Stimulated activated CD8-positive, alpha-beta memory T cell treated with anti-CD3 and anti-CD28 coated beads, Interleukin-4, amount 100 ng/mL, for 1 hour (primary cell): ENCODE measurements at places on chromosomes 1 and 21.

GRCh38 chr1:218633238-218633988, 288.3 kb downstream of the TGFB2 start:
- DNase-seq, result no peak

DNA sequence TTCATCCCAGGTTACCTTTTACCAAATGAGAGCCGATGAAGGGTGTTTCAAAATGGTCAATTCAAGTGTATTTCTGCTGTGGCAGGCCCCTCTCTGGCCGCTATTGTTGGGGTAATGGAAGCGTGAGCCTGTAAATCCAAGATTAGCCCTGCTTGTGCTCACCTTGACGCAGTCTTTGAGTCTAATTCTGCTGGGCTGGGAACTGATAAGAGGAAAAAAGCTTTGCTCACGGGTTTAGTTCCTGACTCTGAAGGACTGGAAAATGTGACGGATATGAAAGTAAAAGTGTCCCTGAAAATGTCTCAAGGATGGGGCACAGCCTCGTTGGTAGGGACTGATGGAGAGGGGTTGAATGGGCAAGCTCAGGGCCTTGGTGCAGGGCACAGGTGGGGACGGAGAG, 125.9 kb upstream of the GALNT2 start:
- DNase-seq, result no peak

GRCh38 chr1:181769846-181770245, 286.5 kb downstream of the CACNA1E start:
- no peak for DNase-seq

- DNase-seq, result no peak
These were observed 49.5 kb downstream of the ATP6V1G3 start for GRCh38 chr1:198491028-198491427.

DNA sequence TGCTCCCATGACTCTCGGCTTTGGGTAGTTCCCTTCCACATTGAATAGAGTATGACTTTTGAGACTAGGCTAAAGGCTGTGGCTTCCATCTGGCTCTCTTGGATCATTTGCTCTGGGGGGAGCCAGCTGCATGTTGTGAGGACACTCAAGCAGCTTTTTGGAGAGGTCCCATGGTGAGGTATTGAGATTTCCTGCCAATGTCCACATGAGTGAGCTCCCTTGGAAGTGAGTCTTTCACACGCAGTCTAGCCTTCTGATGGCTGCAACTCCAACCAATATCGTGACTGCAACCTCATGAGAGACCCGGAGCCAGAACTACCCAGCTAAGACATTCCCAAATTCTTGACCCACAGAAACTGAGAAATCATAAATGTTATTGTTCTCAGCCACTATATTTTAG, 127.7 kb upstream of the KAZN start:
- no peak for DNase-seq

GRCh38 chr21:17428484-17428869, 84.4 kb upstream of the CXADR start:
- no peak for DNase-seq

DNA sequence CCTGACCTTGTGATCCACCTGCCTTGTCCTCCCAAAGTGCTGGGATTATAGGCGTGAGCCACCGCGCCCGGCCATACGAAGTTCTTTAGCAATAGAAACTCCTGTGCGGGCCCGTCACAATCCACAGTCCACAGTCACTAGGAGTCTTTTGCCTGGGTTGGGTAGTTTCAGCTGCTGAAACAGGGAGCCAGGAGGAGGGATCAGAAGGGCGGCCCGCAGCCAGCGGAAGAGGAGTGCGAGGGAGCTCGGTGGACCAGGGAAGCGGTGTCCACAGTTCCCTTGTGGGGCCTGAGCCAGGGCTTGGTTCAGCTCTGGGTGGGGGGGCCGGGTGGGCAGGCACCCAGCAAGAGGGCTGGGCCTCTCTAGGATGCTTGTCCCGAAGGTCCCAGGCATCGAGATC, 17.9 kb upstream of the HSPG2 start:
- DNase-seq, result no peak

GRCh38 chr1:84705513-84705912, 15.3 kb upstream of the SSX2IP start:
- no peak for DNase-seq

DNA sequence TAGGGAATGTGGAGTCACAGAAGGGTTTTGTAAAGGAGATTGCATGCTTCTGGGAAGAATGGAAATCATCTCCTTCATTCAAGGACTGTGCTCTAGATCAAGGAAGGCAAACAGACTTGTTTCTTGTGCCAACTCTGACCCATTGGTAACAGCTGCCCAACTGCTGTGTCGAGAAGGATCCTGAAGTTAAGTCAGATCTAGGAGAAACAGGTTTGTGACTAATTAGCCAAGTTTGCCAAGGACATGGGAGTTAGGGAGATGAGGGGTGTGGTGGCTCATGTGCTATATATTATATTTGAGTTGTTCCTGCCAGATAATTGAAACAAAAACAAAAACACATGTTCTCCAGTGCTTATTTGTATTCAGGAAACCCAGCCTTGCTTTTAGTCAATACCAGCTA, 251.2 kb upstream of the USP24 start:
- no peak for DNase-seq

DNA sequence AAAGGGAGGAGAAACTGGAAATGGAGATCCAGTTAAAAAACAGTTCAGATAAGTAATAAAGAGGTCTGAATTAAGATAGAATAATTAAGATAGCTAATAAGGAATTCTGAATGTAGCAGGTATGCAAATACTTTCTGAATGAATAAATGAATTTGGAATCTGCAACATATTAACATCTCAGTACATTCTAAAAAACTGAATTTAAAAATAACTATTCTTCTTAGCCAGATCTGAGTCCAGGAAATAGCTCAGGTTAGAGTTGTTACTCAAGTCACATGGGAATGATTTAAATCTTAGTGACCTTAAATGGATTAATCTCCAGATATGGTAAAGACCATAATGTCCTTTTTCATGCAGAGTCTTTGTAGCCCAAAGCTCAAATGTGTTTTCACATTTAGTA, 51.2 kb downstream of the EYA3 start:
- no peak for DNase-seq

GRCh38 chr1:2126331-2127186, 68.0 kb downstream of the FAAP20 start:
- no peak for DNase-seq

DNA sequence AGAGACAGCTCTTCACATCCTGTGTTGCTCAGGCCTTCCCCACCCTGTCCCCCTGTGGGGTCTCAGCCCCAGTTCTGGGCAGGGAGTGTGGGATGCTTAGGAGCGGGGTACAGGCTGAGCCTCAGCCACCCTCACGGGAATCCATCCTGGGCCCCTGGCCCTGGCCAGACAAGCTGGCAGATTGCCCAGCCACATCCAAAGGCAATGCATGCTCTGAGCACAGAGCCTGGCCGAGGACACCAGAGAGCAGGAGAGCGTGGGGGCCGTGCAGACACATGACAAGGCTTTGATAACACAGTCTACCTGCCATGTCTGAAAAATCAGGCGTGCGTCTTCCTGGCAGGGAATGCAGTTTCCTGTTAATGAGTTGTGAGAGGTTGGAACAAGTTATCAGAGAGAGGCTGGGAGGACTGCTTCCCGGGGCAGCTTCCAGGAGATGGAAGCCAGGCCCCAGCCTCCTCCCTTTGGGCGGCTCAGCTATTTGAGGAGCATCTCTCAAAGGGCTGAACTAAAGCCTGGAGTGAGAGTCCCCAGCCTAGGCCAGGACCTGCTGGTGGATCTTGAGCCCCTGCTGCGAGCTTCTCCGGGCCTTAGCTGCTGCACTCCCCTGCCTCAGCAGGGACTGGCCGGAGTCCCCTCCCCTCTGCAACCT, 72.2 kb upstream of the SELENON start:
- no peak for DNase-seq

- DNase-seq, result no peak
These were observed 62.3 kb downstream of the RUNX1 start for GRCh38 chr21:34986561-34987500.

DNA sequence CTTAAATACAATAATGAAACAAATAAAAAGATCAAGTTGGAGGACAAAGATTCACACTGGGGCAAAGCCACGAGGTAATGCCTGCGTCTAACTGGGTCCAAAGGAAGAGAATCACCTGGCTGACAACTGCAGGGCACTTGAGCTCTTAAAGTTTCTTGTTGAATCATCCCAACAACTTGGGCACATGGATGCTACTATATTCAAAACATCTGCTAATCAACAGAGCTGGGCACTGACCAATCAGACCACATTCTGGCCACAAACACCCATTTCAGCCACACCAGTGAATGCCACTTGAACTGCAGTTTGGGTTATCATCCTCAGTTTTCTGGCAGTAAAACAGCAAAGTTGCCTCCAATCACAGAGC, 51.0 kb downstream of the ABCA4 start:
- no peak for DNase-seq

- DNase-seq, result no peak
These were observed 97.5 kb upstream of the KCNE2 start for GRCh38 chr21:34266351-34266750.

DNA sequence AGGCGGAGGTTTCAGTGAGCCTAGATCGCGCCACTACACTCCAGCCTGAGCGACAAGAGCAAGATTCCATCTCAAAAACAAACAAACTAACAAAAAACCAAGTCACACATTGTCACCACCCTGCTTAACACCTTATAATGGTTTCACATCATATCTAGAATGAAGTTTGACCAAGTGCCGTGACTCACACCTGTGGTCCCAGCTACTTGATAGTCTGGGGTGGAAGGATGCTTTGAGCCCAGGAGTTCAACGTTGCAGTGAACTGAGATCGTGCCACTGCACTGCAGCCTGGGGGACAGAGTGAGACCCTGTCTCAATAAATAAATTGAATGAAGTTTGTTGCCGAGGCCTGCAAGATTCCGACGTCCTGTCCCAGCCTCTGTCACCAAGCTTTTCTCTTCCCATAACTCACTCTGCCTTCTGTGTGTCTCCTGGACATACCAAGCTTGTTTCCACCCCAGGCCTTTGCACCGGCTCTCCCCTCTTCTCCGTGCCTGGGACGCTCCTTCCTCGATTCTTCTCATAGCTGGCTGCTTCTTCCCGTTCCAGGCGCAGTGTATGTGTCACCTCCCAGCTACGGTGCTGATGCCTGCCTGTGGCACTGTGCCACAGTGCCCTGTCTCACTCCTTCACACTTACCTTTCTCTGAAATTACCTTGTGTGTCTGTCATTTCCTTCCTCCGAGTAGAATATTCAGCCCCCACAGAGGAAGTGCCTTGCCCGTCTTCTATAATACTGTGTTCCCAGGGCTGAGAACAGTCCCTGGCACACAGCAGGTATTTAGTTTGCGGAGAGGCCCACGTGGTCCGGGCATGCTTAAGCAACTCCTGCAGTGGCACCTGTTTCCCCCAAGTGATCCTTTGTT, 3.8 kb upstream of the SELENON start:
- no peak for DNase-seq

- DNase-seq, result no peak
These were observed 9.4 kb downstream of the SLX9 start for GRCh38 chr21:44949161-44949778.

- no peak for DNase-seq
These were observed 68.9 kb upstream of the DMRTA2 start for GRCh38 chr1:50492142-50492541.

GRCh38 chr1:77682460-77683159, at the start of gene ZZZ3:
TSS of gene ZZZ3 (minus strand) at chr1:77682658. CDS start at chr1:77633354, 49,304 bp downstream.
- DNase-seq, result peak; percentile 73

DNA sequence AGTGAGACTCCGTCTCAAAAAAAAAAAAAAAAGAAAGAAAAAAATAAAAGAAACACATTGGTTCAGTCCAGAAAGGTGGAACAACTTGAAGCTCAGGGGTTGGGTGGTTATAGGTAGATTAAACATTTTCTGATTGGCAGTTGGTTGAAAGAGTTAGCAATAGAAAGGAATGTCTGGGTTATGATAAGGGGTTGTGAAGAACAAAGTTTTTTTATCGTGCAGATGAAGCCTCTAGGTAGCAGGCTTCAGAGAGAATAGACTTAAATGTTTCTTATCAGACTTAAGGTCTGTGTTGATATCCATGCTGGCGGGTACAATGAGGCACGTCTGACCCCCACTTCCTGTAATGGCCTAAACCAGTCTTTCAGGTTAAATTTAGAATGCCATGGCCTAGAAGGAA, 45.0 kb upstream of the PDE9A start:
- no peak for DNase-seq

GRCh38 chr1:201649761-201650622, 111.1 kb downstream of the NAV1 start:
- DNase-seq, result no peak

GRCh38 chr1:234915924-234916675, 212.5 kb downstream of the TOMM20 start:
- DNase-seq, result no peak

DNA sequence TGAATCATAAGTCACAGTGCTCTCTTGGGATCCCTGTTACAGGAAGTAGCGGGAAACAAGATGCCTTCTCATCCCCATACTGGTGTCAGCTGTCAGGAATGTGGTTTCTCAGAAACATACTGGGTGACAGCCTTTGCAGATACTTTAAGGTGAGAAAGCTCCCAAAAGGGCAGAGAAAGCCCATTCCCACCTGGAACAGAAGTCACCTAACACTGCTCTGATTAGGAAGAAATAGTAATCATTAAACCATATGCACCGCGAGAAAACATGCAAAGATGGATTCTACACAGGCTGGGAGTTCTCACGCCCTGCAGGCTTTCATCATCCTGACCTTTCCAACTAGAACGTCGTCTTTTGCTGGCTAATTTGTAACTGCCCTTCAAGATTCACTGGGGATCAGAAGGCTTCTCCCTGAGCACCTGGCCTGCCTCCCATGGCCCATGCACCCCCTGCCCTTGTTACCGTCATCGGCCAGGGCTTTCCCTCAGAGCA, 46.2 kb upstream of the SLC44A3 start:
- DNase-seq, result no peak

- no peak for DNase-seq
These were observed 372.0 kb downstream of the NTNG1 start for GRCh38 chr1:107512836-107513235.

- DNase-seq, result no peak
These were observed 118.2 kb downstream of the MAGI3 start for GRCh38 chr1:113508364-113509164.

- no peak for DNase-seq
These were observed 7.6 kb upstream of the CD1A start for GRCh38 chr1:158246650-158247049.

- no peak for DNase-seq
These were observed 2.2 kb downstream of the NUAK2 start for GRCh38 chr1:205319081-205320018.

- DNase-seq, result no peak
These were observed 79.1 kb upstream of the OLIG2 start for GRCh38 chr21:32946654-32947053.

DNA sequence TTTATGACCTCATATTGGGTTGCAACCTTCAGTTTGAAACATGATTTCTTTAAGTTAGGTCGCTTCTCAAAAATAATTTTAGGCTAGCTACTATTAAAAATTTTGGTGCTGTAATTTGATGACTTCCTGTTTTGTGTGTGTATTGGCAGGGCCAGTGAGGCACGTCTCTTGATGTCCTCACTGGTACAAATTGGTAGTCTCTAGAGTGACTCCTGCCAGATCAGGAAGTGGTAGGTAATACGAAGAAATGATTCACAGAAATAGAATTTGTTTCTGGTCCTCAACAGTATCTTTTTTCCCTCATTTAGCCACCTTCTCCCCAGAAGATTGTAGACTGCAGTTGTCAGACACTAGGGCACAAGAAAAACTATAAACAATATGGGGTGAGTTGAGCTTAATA, 120.9 kb upstream of the KIAA1614 start:
- no peak for DNase-seq
